ENCODE measurements at places on chromosomes 6 and 20.

GRCh38 chr6:127520066-127520465 is 931 bp upstream of the MTCL3 start:
- DNase-seq = no peak

DNA sequence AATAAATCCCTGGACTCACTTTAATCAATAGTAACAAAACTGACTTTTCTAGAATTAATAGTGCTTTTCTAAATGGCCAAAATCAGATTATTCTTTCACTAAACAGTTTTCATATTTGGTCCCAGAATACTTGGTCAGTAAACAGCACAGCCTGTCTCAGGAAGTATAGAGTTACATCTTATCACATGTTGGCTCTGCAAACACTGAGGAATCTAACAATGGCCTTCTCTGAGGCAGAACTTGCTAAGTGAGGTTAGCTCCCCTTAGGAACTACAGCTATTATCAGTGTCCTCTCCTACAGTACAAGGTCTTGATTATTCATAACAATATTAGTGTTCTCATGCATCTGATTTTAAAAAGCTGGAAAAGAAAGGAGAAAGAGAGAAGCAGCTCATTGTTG is 1622.8 kb downstream of the HACE1 start:
- DNase-seq = no peak

GRCh38 chr6:11094411-11094851 is 797 bp downstream of the SMIM13 start:
- DNase-seq = peak; percentile 21

DNA sequence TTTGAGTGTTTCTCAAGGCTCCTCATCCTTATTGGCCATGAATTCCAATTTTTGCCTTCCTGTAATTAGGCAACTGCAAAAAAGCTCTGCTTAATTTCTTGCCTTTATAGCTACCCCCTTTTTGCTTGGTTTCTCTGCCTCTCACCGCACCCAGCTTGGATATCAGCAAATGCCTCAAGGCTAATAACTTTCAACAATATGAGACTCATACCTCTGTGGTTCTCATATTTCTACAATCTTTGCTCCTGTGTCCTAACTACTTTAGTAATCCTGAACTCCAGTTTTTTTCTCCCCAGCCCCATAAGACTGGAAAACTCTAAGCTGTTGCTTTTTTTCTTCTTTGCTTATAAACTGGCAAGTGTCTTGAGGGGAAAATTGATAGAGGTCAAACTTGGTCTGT is 88.8 kb downstream of the EYA2 start:
- DNase-seq = no peak

DNA sequence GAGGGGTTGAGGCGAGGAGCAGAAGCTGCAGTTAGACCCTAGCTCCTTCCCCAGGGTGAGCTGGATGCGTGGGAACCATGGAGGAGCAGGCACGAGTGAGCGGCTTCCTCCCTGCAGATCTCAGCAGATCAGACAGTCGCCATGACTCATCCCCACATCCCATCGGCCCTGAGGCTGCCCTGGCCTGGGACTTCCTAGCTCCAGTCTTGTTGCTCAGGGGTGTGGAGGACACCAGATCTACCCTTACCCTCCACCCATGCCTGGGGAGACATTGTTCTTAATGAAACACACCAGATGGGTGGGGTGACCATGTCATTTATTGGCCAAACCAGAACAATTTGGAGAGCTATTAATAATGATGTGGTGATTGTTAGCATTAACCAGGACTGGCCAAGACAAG is 36.3 kb upstream of the TGM2 start:
- no peak for DNase-seq

DNA sequence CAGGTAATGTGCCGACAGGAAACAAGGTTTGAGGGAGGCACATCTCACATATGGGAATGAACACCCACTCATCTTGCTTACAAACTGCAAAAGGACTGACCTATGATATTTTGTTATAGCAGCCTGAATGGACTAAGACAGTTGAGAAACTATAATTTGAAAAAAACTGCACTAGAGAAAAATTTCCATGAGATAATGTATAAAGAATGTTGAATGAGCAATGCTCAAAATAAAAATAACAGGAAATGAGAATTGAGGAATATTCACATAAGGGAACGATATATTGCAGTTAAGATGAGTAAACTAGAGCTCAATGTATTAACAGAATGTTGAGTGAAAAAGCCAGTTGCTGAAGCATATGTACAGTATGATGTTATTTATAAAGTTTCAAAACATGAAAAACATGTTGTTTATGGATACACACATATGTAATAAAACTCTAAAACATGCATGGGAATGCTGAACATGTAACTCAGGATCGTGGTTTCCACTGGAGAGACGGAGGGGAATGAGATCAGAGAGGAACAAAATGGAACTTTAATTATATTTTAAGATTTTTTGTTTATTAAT is 6.3 kb upstream of the TBC1D22B start:
- no peak for DNase-seq

DNA sequence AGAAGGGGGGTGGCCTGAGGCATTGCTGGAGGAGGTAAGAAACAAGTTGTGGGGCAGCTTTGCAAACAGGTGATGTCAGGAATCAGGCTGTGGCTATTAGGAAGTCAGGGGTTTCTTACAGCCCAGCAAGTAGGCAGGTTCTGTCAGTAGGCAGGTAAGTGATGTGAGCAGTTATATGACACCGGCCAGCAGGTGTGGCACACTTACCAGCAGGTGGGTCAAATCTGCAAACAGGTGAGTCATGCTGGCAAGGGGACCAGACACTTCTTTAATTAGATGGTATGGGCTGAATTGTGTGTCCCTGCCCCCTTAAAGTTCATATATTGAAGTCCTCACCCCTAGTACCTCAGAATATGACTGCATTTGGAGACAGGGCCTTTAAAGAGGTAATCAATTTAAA is 16.4 kb upstream of the ENPP4 start:
- DNase-seq = no peak

DNA sequence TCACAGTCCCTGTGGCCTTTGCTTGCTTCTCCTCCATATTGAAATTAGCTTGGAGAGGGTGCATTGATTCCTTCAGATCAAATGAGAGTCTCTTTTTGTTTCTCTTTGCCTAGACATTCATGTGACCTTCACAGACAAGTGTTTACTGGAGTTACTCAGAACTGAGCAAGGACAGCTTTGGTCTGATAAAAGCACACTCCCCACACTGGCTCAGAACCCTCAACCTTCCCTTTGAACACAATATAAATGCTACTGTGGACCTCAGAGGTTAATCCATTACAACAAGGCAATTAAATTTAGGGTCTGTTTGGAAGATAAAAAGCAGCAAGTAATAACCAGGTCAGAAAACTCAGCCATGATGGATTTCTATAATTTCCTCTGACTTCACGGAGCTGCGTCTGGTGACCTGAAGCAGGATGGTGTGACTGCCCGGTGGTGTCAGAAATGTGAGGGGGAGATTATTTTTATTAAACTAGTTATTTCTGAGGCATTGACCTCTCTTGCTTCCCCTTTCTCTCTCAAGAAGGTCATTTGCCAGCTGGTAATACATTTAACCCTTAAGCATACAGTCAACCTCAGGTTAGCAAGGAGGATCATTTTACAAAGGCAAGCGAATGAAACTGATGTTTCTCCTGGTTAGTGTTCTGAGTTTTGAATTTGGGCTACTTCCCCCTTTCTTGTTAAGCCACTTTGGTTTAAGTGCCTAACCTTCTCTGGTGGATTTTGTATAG is 208.2 kb downstream of the CLIC5 start:
- no peak for DNase-seq

DNA sequence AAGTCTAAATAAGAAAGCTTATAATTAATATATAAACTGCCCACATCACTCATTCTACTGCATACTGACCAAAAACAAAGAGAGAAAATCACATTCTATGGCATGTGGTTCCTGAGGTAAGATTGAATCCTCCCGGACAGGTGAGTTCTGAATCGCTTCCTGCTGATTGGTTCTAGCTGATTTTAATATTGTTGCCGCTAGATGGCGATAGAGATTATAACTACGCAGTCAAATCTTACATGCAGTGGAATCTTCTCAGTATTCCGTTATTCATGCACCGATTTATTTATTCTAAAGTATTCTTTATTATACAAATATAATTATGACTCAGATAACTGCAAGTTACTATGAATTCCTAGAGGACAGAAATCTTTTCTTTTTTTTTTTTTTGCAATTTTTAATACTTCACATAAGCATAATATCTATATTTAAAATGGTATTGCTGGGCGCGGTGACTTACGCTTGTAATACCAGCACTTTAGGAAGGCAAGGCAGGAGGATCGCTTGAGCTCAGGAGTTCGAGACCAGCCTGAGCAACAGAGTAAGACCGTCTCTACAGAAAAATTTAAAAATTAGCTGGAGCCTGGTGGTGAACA is 24.2 kb upstream of the TMX4 start:
- peak; percentile 88 for DNase-seq

DNA sequence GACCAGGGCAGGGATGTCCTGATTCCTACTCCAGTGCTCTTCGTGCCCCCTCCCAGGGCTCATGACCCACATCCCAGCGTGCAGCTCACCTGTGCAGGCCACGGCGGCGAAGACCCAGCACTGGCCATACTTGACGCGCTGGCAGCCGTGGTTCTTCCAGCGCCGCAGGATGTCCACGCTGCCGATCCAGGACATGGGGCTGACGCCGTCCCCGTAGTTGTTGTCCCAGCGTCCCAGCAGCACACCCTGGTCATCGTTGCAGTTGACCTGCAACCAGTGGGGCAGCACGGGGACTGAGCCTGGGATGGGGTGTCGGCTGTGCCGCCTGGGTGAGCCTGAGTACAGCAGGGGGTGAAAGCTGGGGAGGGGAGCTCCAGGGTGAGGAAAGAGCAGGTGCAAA is 18.4 kb downstream of the TGM2 start:
- no peak for DNase-seq

DNA sequence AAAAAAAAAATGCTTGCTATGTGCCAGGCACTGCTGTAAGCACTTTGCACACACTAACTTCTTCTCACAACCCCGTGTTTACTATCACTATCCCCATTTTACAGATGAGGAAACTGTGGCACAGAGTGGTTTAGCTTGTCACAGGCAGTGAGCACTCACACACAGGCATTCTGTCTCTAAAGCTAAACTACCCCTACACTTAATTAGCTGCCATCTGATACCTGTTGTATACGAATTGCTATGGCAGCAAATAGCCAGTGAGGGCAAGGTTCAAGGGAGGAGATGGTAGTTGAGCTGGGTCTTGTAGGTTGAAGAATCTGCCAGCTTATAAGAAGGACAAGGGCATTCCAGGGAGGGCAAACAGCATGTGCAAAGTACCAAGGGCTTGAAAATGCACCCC is 5.2 kb downstream of the TNNC2 start:
- no peak for DNase-seq

- peak; percentile 83 for DNase-seq
These were observed 97.8 kb downstream of the ANKS1A start for GRCh38 chr6:34986845-34987246.

GRCh38 chr6:40281402-40281801 is 305.8 kb downstream of the LRFN2 start:
- no peak for DNase-seq

- DNase-seq = no peak
These were observed 14.4 kb upstream of the SLC17A2 start for GRCh38 chr6:25944688-25945574.

DNA sequence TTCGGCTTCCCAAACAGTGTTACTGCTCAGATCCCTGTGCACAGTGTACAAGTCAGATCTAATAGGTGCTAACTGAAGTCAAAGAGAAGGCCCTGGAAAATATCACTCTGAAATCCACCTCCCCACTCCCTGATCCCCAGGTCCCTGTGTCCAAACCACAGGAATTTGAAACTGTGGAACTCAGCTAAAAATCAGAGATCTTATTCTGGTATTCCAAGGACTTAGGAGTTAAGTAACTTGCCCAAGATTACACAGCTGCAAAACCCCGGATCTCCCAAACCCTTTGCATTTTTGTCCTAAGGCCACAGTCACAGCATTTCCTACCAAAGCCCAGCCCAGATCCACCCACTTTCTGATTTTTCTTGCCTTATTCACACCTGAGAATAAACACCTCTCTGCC is 32.3 kb upstream of the SLC23A2 start:
- DNase-seq = no peak

GRCh38 chr6:11974089-11974488 is 38.0 kb upstream of the HIVEP1 start:
- no peak for DNase-seq

DNA sequence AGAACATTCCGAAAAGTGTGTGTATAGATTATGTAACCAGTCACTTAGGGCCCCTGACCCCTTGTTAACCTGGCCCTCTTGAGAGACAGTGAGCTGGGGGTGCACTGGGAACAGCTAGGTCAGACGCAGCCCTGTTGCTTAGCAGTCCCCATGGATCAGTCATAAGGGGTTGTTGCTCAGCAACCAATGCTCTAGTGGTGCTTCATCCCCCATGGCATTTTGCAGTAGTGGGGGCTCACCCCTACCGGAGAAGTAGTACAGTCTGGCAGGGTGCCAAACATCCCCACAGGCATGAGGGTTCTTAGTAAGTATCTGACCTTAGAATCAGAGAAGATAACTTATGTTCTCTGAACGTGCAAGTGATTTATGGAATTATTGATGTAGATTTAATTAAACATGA is 12.3 kb downstream of the PKIB start:
- peak; percentile 2 for DNase-seq

DNA sequence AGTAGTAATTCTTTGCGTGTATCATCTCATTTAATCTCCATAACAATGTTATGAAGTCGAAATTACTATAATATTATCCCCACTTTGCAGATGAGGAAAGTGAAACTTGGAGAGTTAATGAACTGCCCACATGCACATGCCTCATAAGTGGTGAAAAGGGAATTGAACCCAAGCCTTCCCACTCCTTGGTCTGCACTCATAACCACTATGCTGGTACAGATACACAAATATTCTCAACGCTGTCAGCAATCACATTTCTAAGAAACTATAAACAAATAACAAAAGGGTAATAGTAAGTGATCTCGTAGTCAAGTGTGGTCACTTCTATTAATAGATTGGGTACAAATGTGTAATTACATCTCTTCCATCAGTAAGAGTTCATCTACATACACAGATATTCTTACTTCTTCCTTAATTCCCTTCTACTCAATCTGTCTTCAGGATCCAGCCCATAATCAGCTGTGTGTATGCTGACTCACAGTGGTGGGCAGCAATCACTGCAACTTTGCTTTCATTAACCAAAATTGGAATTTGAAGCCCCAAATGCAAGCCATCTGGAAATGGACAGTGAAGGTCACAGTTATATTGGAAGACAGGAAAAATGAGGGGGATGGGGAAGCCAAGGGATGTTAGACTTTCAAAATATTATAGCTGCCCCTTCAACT is 6.6 kb downstream of the PRSS35 start:
- no peak for DNase-seq

Data from brain (organoid and tissue), 16 donors.